ENCODE measurements at places on chromosomes 5 and 9. TPM values are rescaled to one million over a fixed set of nuclear protein-coding genes. Genes with fewer than 3 reads are reported as not detected.

DNA sequence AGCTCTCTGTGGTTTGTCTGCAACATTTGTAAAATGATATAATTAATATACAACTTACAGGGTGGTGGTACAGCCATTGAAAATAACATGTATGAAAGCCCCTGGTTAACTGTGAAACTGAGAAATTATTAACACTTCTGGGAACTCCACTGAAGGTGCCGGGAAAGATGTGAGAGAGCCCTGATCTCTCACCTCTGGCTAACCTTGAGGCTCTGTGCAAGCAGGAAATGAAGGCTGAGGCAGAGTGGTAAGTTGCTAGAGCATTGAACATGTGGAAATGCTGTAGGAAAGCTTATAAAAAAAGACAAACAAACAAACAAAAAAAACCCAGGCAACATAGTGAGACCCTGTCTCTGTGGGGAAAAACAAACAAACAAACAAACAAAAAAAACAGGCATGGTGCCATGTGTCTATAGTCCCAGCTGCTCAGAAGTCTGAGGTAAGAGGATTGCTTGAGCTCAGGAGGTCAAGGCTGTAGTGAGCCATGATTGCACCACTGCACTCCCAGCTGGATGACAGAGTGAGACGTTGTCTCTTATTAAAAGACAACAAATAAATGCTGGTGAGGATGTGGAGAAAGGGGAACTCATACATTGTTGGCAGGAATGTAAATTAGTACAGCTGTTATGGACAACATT is 7.5 kb downstream of the CATSPER3 start:
- no peak for DNase-seq

GRCh38 chr9:133247632-133248031 is 27.4 kb downstream of the ABO start:
- no peak for DNase-seq

GRCh38 chr5:135941711-135942110 is 13.1 kb downstream of the LECT2 start:
- DNase-seq = no peak

DNA sequence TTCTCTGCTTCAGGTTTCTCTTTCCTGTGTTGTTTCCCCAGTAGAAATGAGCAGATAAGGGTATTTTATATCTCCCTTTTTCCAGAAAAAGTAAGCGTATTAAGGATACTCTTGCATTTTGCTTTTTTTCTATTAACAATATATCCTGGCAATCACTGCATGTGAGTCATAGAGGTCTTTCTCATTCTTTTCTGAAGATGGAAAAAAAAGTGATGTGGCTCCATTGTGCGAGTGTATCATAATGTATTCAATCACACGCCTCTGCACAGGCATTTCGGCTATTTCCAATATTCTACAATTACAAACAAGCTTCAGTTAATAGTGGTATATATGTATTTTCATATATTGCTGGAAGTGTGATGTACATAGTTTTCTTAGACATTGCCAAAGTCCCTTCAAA is 155.9 kb downstream of the MED27 start:
- no peak for DNase-seq

TMEM250 gene
- 18.2 TPM for total RNA-seq

CTNND2 gene
- 1.1 TPM for total RNA-seq

GRM6 gene
- not detected for total RNA-seq

Measured in left lobe of liver (tissue), 2 donors.